ENCODE measurements at places on chromosomes 1 and 21.

- no peak for DNase-seq
These were observed at the start of gene SYT2 for GRCh38 chr1:202710070-202711045. Gene SYT2, minus strand, starts transcription at chr1:202710454. Its CDS starts 104,682 bp downstream, at chr1:202605772.

GRCh38 chr1:100122177-100122576 lies 10.6 kb downstream of the SASS6 start:
- no peak for DNase-seq

DNA sequence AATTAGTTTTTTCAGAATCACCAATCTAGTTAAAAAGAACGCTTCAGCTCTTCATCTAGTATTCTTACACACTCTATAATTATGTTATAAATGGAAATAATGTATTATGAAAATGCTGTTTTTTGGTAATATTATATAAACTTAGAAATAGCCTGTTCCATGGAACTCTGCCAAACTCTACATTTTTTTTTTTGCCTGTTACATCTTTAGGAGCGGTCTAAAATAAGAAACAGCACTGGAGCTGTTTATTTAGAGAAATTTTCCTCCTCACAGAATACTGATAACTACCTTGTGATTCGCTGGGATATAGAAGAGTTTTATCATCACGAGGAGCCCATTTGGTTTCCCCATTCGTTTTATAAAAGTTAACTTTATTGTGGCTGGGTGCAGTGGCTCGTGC lies 58.5 kb downstream of the PKN2 start:
- DNase-seq = no peak

DNA sequence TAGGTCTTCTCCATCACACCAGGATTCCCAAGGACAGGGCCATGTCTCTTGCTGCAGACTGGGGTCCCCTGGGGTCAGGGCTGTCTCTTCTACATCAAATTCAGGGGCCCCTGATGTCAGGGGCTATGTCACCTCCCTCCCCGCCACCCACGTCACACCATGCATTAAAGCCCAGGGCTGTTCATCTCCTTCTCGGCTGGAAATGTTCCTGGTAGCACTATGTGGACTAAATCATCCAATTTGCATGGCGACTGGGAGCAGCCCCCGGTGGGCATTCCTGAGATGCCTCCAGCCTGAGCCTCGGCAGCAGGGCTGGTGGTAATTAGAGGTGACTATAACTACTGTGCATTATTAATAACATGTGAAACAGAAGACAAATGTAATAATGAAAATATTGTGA lies 151.7 kb upstream of the HMGB4 start:
- no peak for DNase-seq

DNA sequence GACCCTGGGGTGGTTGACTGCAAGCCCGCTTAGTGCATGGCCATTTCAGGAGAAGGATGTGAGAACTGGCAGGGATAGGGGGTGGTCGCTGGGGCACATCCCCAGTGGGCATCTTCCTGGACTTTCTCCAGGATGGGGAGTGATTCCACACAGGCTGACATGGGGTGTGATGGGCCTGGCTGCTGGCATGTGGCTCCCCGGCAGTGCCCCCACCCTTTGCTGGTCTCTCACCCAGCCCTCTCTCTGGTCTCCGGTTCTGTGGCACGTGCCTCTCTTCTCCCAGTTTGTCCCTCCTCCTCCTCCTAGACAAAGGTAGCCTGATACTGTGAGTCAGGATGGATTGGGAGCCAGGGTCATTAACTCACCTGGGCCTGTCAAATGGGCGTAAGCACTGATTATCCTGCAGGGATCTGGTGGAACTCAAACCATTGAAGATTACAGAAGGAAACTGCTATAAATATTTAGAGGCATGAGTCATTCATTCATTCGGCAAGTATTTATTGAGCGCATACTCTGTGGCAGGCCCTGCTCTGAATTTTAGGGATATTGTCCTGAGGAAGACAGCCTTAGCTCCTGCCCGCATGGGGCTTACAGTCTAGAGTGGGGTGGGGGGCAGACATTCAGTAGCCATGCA lies 23.6 kb upstream of the EPS8L3 start:
- no peak for DNase-seq

DNA sequence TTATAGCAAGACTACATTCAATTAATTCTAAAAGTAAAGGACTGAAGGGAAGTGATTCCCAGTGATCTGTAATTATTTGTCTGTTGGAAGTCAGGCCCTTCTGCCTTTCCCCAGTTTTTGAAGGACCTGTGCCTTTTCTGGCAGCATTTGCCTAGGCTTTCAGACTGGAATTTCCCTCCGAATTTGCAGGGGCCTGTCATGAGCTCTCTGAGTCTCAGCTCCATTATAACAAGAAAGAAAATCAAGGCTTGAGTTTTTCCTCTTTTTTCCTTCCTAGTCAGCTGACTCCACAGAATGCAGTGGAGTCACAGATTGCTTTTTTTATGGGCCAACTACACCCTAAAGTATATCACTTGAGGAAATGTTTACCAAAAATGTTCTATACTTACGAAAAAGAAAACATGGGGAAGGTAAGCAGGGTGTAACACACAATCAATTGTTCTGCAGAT lies 1.1 kb downstream of the NR5A2 start:
- DNase-seq = no peak

GRCh38 chr1:245986404-245987218 lies 520.5 kb downstream of the SMYD3 start:
- peak; percentile 50 for DNase-seq

- no peak for DNase-seq
These were observed 308.8 kb downstream of the SMYD3 start for GRCh38 chr1:246198115-246198816.

- no peak for DNase-seq
These were observed 809.2 kb downstream of the USP25 start for GRCh38 chr21:16538936-16539440.

- no peak for DNase-seq
These were observed 26.2 kb downstream of the MPZL1 start for GRCh38 chr1:167747988-167748387.

- no peak for DNase-seq
These were observed 447.9 kb downstream of the PLA2G4A start for GRCh38 chr1:187276677-187277076.

DNA sequence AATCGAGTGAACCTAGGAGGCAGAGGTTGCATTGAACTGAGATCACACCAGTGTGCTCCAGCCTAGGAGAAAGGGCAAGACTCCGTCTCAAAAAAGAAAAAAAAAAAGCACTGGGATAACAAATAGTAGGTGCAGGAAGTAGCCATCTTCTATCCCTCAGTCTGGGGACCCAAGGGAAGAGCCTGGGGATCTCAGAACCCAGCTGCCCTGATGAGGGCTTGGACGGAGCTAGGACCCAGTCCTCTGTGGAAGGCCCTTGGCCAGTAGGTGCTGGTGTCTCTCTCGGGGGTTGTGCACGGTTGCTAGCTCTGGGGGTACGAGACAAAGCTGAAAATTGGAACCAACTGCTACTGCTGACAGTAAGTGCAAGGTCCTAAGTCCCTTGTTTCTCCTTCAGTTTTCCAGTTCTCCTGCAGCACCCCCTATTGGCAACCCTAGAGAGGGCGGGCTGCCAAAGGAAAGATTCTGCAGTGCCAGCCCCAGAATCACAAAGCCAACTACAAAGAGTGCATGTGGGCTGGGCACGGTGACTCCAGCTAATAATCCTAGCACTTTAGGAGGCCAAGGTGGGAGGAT lies 57.6 kb upstream of the KIF1B start:
- peak; percentile 36 for DNase-seq

DNA sequence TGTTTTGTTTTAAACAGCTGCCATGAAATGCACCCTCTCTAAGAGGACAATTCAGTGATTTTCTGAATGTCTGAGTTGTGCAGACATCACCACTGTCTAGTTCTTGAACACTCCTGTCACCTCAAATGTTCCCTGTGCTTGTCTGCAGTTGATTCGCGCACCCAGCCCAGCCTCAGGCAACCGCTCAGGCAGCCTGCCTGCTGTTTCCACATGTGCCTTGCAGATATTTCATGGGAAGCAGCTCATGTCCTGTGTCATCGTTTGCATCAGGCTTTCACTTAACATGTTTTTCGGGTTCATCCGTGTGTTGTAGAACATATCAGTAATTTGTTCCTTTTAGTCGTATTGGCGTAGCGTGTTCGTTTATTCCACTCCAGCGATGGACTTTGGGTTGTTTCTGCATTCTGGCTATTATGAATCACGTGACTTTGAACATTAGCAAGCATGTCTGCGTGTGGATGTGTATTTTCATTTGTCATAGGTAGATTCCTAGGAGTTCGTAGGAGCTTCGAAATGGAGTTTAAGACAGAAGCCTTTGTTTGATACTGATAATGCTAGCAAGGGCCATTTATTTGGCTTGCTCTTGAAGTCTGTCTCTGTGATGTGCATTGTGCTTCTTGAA lies 12.1 kb downstream of the ADARB1 start:
- DNase-seq = no peak

GRCh38 chr1:43547538-43548072 lies 16.9 kb downstream of the PTPRF start:
- DNase-seq = no peak

DNA sequence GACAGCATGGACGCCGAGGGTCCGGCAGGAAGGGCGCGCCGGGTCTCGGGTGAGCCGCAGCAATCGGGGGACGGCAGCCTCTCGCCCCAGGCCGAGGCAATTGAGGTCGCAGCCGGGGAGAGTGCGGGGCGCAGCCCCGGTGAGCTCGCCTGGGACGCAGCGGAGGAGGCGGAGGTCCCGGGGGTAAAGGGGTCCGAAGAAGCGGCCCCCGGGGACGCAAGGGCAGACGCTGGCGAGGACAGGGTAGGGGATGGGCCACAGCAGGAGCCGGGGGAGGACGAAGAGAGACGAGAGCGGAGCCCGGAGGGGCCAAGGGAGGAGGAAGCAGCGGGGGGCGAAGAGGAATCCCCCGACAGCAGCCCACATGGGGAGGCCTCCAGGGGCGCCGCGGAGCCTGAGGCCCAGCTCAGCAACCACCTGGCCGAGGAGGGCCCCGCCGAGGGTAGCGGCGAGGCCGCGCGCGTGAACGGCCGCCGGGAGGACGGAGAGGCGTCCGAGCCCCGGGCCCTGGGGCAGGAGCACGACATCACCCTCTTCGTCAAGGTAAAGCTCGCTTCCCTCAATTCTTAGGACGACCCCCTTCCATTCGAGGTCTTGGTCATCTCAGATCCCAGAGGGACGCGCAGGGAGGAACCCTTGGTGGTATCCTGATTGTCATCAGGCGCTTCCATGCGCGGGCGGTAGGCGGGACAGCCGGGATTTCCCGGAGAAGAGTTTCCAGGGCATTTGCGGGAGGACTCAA lies 1.6 kb downstream of the CLIC6 start:
- DNase-seq = no peak

- no peak for DNase-seq
These were observed 85.2 kb downstream of the KIRREL1 start for GRCh38 chr1:158078569-158079080.

DNA sequence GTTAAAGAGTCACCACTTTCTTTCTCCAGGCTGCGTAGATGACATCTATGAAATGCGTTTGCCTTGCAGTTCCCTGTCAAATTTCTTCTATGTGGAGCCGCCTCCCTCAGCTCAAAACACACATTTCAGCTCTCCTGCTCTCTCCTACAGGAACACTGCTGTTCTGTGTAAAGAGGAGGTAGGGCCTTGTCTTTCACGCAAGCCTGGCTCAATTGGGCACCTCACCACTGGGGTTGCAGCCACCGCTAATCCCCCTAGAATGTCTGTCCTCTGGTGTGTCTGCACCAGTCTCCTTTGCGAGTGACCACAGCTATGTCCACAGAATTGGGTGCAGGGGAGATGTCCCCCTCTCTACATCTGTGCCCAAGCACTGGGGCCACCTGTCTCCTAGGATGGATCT lies 31.8 kb upstream of the CFHR4 start:
- DNase-seq = no peak

DNA sequence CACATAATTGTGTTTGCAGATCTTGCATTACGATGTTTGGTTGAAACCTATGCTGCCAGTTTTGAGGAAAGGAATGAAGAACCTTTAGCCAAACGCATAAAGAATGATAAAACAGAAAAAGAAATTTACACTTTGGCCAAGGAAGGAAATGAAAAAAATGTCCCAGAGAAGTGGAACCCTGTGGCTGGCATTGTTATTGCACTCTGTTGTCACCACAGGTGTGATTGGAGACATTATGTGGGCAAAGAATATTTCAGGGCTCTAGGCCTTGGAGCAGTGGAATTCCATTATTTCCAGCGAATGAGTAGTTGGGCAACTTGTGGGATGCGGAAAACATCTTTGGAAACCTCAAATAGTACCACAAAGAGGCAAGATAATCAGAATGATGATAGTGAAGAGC lies 14.9 kb downstream of the TRMT13 start:
- no peak for DNase-seq

DNA sequence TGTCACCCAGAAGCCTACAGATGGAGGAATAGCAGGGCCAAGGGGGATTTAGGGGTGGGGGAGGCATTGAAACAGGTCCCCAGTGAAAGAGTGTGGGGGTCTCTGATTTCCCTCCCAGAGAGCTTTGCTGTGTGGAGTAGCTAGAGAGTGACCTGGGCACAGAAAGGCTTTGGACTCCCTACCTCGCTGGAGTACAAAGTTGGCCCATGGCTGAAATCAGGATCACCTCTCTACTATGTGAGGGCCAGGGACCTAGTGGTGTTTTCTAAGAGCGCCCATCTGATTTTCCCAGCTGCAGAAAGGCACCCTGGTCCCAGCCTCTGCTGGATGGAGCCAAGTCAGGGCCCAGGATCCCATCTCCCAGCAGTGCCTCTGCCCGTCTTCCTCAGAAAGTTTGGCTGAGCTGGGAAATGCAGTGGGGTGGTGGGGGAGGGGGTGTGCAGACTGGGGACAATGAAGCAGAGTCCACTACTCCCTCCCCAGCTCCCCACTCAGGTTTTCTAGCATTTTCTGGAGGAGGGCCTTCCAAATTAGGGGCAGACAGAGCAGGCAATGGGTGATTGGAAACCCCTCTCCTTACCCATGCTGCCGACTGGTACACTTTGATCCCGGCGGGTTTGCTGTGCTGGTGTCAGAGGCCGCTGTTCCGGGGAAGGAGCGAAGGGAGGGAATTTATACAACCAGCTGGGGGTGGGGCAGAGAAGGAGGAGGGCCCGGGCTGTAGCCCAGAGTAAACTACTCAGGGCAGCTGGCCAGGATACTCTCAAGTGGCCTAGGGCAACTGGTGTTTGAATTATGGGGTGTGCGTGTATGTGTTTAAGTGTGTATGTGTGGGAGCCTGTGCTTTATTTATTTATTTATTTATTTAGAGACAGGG lies at the start of gene SELENBP1:
TSS of gene SELENBP1 (minus strand) at position 648 of the 877 bp plus-strand sequence. CDS start at position 584, 64 bp downstream.
- no peak for DNase-seq

- no peak for DNase-seq
These were observed 28.4 kb upstream of the CEP350 start for GRCh38 chr1:179925922-179926849.

DNA sequence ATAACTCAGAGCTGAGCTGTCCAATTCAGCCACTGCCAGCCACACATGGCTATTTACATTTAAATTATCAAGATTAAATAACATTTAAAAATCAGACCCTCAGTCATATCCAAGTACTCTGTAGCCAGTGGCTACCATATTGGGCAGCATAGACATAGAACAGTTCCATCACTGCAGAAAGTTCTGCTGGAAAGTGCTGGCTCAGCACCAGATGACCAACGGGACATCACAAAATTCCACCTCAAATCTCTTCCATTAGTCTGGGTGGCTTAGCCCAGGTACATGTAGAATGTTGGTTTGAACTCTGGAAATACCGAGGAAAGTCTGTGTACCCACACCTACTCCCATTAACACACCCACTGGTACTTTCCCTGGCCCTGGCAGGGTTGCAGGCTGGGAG lies 129.3 kb downstream of the ZSCAN20 start:
- DNase-seq = no peak

All from H4 (cell line).